Endothelial cell of umbilical vein (primary cell): ENCODE measurements at places on chromosomes 7 and 10. TPM values are rescaled to one million over a fixed set of nuclear protein-coding genes. Genes with fewer than 3 reads are reported as not detected.
A peak's percentile ranks its signal among the peaks of the same experiment; 100 is the strongest.

DNA sequence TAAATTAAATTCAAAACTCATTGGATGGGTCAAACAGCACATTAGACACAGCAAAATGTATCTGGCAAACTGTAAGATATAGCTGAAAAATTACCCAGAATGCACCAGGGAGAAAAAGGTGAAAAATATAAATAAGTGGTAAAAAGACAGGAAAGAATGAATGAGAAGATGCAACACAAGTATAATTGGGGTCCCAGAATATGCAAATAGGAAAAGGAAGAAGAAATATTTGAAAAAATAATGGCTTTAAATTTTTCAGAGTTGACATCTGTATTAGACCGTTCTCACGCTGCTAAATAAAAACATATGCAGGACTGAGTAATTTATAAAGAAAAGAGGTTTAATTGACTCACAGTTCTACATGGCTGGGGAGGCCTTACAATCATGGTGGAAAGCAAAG is 167.7 kb upstream of the PLXNA4 start:
- H3K27me3 ChIP-seq, result no peaks in the 10 kb centered on the region
- H3K4me1 ChIP-seq, result no peaks in the 10 kb centered on the region
- DNase-seq, result no peak
- no peak overlapping the region for H3K4me3 ChIP-seq
- no peaks in the 10 kb centered on the region for H3K36me3 ChIP-seq

- H3K36me3 ChIP-seq, result no peaks in the 10 kb centered on the region
- DNase-seq, result no peak
- no peak overlapping the region for H3K4me3 ChIP-seq
- H3K4me1 ChIP-seq, result peaks cover 23% of the 10 kb centered on the region
Observed at GRCh38 chr10:112393341-112393740, 19.4 kb downstream of the ACSL5 start.

DNA sequence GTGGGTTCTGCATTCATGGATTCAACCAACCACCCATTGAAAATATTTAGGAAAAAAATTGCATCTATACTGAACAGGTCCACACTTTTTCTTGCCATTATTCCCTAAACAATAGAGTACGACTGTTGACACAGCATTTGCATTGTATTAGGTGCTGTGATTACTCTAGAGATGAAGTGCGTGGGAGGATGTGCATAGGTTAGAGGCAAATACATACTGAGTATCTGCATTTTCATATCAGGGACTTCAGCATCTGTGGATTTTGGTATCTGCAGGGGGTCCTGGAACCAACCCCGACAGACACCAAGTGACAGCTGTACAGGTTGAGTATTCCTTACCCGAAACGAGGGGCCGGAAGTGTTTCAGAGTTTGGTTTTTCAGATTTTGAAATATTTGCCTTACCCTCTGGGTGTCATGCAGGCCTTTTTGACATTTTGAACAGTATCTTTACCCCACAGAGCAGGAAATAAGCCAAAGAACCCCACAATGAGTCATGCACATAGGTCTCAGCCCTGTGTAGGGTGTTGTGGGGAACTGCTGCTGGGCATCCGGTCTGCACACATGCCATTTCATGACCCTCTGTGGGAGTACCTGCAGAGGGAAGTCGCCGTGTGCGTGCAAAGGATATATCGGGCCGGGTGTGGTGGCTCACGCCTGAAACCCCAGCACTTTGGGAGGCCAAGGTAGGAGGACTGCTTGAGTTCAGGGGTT is 14.5 kb downstream of the NUDT5 start:
- DNase-seq, result no peak
- no peak overlapping the region for H3K27ac ChIP-seq
- H3K27me3 ChIP-seq, result no peaks in the 10 kb centered on the region
- peaks cover 6% of the 10 kb centered on the region for H3K4me1 ChIP-seq

DNA sequence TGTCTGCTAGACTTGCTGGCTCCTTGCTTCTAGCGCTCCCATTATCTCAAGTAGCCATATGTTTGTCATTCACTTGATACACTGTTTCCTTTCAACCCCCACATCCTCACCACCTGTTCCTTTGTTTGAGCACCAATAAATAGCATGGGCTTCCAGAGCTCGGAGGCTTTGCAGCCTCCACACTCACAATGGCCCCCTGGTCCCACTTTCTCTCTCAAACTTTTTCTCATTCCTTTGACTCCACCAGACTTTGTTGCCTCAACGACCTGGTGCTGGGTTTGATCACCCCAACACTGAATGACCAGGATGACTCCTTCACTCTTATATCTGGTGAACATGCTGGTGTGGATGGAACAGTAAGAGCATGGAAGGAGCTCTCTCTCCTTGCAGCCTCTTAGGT is 114.5 kb upstream of the TRIM24 start:
- no peaks in the 10 kb centered on the region for H3K27me3 ChIP-seq
- no peak overlapping the region for H3K4me3 ChIP-seq
- H3K36me3 ChIP-seq, result no peaks in the 10 kb centered on the region
- no peak for DNase-seq
- no peaks in the 10 kb centered on the region for H3K4me1 ChIP-seq

DNA sequence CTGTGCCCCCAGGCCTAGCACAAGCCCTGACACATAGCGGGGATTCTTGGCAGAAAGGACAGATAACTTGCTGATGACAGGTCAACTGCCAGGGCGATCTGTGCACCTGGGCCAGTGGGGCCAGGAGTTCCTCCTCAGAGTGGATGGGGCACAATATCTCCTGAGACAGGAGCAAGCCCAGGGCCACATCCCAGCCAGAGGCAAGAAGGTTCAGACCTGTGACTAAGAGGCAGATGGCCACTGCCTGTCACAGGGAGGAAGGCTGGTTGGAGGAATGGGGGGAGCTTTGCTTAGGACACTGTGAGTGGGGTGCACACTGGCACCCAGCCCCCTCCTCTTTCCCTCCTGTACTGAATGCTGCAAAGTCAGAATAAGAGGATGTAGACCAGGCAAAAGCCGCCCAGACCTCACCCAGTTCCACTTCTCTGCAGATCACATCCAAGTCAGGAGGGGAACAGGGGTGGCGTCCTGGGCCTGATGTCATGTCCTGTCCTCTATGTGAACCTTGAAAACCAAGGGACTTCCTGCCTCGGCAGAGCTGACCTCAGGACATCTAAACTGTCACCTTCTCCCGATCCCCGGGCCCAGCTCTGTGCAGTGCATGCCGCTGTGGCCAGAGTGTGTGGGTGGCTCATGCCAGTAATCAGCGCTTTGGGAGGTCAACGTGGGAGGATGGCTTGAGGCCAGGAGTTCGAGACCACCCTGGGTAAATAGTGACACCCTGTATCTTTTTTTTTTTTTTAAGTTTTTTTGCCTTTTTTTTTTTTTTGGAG is 1.3 kb downstream of the GUSB start:
- H3K27me3 ChIP-seq, result no peaks in the 10 kb centered on the region
- H3K36me3 ChIP-seq, result no peaks in the 10 kb centered on the region
- H3K4me1 ChIP-seq, result peaks cover 9% of the 10 kb centered on the region
- DNase-seq, result peak; percentile 16
- peak overlapping the region; percentile 10 for H3K27ac ChIP-seq

CYP3A4 gene
- polyA plus RNA-seq, result not detected in 2 replicates

ZNF32 gene
- 11.2 and 12.5 TPM in 2 replicates for polyA plus RNA-seq

DNA sequence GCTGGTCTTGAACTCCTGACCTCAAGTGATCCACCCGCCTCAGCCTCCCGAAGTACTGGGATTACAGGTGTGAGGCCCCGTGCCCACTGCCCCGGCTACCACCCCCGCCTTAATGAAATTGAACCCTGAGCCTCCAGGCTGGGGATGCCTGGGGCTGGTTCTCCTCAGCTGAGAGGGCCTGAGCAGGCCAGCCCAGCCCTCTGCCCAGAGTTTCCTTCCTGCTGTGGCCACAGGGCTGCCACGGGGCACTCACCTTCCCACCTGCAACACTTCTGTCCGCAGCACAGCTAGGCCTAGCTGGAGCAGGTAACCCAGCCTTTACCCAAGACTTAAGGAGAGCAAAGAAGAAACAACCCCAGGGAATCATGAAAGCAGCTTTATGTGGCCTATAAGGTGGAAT is 78.1 kb upstream of the ANLN start:
- DNase-seq, result no peak
- no peaks in the 10 kb centered on the region for H3K36me3 ChIP-seq
- no peak overlapping the region for H3K27ac ChIP-seq
- H3K27me3 ChIP-seq, result no peaks in the 10 kb centered on the region
- H3K4me3 ChIP-seq, result no peak overlapping the region

DNA sequence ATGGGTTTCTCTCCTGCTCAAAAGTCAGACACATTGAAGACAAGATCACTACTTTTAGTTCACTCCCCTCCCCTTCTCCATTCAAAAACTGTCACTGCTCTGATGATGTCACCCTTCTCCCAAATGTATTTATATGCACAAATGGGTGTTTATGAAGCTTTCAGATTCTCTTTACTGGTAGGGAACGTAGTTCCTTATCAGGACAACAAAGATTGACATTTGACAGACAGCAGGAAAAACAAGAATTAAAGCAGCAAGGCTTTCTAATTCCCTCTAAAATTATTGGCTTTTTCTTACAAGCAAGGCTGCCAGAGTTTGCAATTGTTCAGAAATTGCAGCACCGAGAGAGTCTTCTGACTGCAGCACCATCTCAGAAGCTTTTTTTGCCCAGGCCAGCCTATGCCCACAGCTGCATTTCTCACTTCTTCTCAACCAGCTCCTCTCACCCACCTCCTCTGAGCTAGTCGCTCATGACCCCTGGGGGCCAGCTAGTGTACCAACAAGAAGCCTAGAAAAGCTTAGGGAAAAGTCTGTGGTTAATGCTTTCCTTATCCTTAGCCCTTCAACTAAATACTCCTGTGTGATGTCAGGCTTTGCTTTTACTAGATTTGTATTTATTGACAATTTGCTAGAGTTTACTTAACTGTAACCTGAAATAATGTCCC is 265.1 kb downstream of the HTR7 start:
- H3K36me3 ChIP-seq, result no peaks in the 10 kb centered on the region
- H3K27me3 ChIP-seq, result peaks cover 10% of the 10 kb centered on the region
- DNase-seq, result peak; percentile 55
- H3K4me1 ChIP-seq, result no peaks in the 10 kb centered on the region
- no peak overlapping the region for H3K27ac ChIP-seq

DYNC1I1 gene
- 1.8 and 2.0 TPM in 2 replicates for polyA plus RNA-seq

ANXA7 gene
- polyA plus RNA-seq, result 56.5 and 62.6 TPM in 2 replicates

GCK gene
- polyA plus RNA-seq, result 0.13 and 0.17 TPM in 2 replicates
